ENCODE measurements at places on chromosomes 2 and 18.
A peak's percentile ranks its signal among the peaks of the same experiment; 100 is the strongest.

DNA sequence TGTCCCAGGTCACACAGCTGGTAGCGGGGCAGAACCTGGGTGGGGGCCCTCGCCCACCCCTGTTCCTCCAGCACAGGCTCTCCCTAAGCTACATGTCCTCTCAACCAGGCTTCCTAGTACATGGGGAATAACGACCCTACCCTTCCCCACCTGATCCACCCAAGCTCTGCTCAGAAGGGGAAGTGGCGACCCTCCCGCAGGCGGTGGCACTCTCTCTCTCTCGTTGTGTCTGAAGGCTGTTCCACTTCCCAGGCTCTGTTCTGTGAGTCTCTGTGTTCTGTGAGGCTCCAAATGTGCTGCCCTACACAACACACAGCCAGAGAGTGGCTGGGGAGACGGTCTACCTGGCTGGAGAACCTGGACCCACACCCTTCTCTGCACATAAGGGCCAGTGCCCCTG lies 135.8 kb downstream of the COPS8 start:
- peaks cover 50% of the 10 kb centered on the region for H3K27me3 ChIP-seq
- H3K4me1 ChIP-seq = peaks cover 6% of the 10 kb centered on the region
- no peak for DNase-seq
- H3K36me3 ChIP-seq = no peaks in the 10 kb centered on the region

- H3K27me3 ChIP-seq = peaks cover 6% of the 10 kb centered on the region
- H3K4me3 ChIP-seq = no peak overlapping the region
- no peak for DNase-seq
- no peak overlapping the region for H3K27ac ChIP-seq
Observed at GRCh38 chr18:59737776-59738300, 40.6 kb upstream of the CCBE1 start.

- no peaks in the 10 kb centered on the region for H3K4me1 ChIP-seq
- H3K27ac ChIP-seq = no peak overlapping the region
- peaks cover 9% of the 10 kb centered on the region for H3K36me3 ChIP-seq
- H3K27me3 ChIP-seq = peaks cover 77% of the 10 kb centered on the region
- H3K4me3 ChIP-seq = no peak overlapping the region
Observed at GRCh38 chr2:98308068-98308467, 38.2 kb upstream of the CNGA3 start.

GRCh38 chr2:154855138-154855537 lies 156.6 kb downstream of the KCNJ3 start:
- H3K27ac ChIP-seq = no peak overlapping the region
- H3K36me3 ChIP-seq = no peaks in the 10 kb centered on the region
- H3K27me3 ChIP-seq = no peaks in the 10 kb centered on the region

- no peak for DNase-seq
- no peaks in the 10 kb centered on the region for H3K27me3 ChIP-seq
- H3K4me1 ChIP-seq = peaks cover 13% of the 10 kb centered on the region
- no peak overlapping the region for H3K4me3 ChIP-seq
- H3K27ac ChIP-seq = no peak overlapping the region
Observed at GRCh38 chr2:24878341-24878740, 41.7 kb downstream of the ADCY3 start.

- H3K27ac ChIP-seq = no peak overlapping the region
- no peak overlapping the region for H3K4me3 ChIP-seq
- DNase-seq = no peak
Observed at GRCh38 chr2:206230060-206230762, 44.3 kb upstream of the ZDBF2 start.

DNA sequence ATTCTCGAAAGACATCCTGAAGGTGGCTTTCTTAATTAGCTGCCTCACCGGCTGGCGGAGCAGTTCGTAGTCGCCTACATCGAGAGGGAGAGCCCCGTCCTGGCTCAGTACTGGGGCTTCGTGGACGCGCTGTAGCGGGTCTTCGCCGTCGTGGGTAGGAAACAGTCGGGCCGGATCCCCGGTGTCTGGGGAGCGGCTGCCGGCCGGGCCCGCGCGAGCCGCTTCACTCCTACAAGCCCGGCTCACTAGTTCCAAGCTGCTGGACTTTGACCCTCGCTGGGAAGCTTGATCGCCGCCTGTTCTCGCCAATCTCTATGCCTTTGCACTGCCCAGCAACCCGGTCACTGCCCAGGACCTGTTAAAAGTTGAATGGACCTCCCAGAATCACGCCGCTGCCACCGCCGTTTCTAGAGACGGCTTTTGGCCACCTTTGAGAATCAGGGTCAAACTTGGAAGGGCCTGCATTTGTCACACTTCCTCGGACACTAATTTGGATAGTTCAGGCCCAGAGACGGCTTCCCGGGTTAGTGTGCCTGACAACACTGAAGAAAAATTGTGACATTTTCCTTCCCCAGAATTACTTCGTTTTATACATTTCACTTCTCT lies 41.4 kb upstream of the AKAIN1 start:
- DNase-seq = peak; percentile 32
- H3K36me3 ChIP-seq = no peaks in the 10 kb centered on the region
- H3K4me1 ChIP-seq = peaks cover 16% of the 10 kb centered on the region
- H3K27me3 ChIP-seq = no peaks in the 10 kb centered on the region

GRCh38 chr18:11561293-11561692 lies 48.1 kb upstream of the SLC35G4 start:
- H3K4me3 ChIP-seq = no peak overlapping the region
- H3K27me3 ChIP-seq = peaks cover 35% of the 10 kb centered on the region
- DNase-seq = no peak
- no peaks in the 10 kb centered on the region for H3K4me1 ChIP-seq

GRCh38 chr2:206876216-206876860 lies 63.0 kb upstream of the CPO start:
- peaks cover 8% of the 10 kb centered on the region for H3K4me1 ChIP-seq
- DNase-seq = no peak
- no peak overlapping the region for H3K27ac ChIP-seq

DNA sequence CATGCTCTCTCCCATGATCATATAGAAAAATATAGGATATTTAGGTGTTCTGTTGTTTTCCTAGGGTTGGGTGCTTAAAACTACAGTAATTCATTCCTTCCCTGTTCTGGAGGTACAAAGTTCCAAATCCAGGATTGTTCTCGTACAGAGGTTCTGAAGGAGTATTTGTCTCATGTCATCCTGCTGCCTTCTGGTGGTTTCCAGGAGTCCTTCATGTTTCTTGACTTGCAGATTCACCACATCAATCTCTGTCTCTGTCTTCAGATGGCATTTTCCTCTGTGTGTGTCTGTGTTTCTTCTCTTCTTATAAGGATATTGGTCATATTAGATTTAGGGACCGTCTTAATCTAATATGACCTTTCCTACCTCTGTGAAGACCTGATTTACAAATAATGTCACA lies 397.9 kb downstream of the NYAP2 start:
- H3K27ac ChIP-seq = no peak overlapping the region
- H3K4me3 ChIP-seq = no peak overlapping the region
- peaks cover 5% of the 10 kb centered on the region for H3K27me3 ChIP-seq
- no peaks in the 10 kb centered on the region for H3K4me1 ChIP-seq
- DNase-seq = no peak

All from T-helper 17 cell (primary cell).